ENCODE measurements at places on chromosomes 4 and X.
A peak's percentile ranks its signal among the peaks of the same experiment; 100 is the strongest.

DNA sequence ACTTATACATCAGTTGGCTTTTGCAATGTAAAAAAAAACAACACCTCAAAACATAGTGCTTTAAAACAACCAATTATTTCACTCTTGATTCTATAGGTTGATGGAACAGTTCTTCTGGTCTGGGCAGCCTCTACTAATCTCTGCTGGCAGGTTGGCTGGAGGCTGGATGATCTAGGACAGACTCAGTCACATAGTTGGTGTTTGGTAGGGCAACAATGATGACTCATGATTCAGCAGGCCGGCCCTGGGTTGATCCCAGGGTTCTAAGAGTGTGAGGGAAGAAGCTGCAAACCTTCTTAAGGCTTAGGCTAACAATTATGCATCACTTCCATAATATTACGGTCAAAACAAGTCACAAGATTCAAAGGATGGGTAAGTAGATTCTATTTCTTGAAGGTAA is 558.2 kb downstream of the ZNF674 start:
- DNase-seq, result no peak

DNA sequence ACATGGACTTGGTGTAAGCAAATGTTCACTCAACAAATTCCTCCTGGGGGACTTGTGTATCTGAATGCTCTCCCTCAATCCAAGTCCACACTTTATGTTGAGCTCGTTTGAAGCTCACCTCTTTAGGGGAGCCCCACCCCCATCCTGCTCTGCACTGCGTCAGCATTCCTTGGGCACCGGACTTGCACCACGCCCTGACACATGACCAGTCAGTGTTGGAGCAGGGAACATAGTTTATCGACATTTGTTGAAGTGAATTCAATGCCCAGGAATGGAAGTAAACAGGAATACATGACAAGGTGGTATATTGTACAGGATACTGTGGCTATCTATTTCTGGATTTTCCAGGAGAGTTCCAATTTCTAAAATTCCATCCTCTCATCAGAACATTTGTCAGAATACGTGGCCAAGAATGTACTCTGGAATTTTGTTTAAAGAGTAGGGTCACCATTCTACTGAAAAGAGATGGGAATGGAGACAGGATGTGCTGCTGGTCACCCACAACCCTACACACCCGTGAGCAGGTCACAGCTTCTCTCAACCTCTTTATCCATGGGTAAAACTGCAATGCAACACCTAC is 60.0 kb upstream of the LNX1 start:
- no peak for DNase-seq

GRCh38 chr4:168710353-168710946 is 213.6 kb downstream of the PALLD start:
- DNase-seq, result peak; percentile 59

GRCh38 chr4:84691170-84691691 is 108.3 kb downstream of the CDS1 start:
- peak; percentile 78 for DNase-seq

- no peak for DNase-seq
Observed at GRCh38 chr4:1249731-1250526, 999 bp upstream of the CTBP1 start.

DNA sequence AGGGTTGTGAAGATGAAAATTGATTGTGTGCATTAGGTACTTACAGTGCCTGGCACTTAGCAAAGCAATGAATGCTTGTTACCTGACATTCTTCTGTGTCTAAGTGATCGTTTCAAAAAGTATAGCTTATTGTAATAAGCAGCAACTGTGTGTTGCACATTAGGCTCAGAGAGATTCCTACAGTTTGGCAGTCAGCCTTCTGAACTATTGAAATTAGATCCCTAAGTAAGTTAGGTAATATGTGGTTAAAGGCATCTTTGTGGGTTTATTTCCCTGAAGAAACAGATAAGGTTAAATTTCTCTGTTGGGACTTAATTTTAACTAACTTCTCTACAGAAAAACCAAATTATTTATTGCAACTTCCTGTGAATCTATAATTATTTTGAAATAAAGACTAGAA is 93.4 kb downstream of the REPS2 start:
- DNase-seq, result no peak

DNA sequence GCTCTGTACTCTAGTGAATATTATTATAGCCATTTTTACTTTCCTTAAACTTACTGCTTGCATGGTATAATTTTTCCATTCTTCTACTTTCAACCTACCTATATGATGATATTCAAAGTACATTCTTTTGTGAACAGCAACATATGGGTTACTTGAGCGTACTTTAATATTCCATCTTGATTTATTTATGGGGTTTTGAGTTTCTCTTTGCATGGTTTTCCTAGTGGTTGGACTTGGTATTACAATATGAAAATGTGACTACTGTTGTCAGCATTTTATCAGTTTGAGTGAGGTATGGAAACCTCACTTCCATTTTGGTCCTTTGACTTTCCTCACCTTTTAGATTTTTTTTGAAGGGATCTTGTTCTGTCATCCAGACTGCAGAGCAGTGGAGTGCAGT is 35.9 kb downstream of the ADGRG4 start:
- DNase-seq, result peak; percentile 5

- no peak for DNase-seq
Observed at GRCh38 chr4:23860919-23861318, 28.9 kb downstream of the PPARGC1A start.

GRCh38 chr4:173168396-173169177 is at the start of gene GALNT7:
Gene GALNT7 (plus strand): TSS chr4:173168811. CDS start chr4:173168836, 25 bp downstream.
- peak; percentile 66 for DNase-seq

- no peak for DNase-seq
Observed at GRCh38 chrX:47166126-47166525, 21.1 kb downstream of the RBM10 start.

DNA sequence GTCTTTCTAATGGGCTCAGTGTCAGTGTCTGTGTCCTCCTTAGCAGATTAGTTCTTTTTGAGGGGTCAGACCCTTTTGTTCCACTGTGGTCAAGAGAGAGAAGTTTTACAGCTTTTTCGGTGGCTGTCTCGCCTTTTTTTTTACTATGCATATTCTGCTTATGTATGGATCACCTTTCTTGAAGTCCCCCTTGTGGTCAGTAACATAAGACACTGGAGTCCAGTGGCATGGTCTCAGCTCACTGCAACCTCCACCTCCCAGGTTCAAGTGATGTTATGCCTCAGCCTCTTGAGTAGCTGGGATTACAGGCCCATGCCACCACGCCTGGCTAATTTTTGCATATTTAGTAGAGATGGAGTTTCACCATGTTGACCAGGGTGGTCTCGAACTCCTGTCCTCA is 54.0 kb upstream of the PGRMC2 start:
- DNase-seq, result no peak

DNA sequence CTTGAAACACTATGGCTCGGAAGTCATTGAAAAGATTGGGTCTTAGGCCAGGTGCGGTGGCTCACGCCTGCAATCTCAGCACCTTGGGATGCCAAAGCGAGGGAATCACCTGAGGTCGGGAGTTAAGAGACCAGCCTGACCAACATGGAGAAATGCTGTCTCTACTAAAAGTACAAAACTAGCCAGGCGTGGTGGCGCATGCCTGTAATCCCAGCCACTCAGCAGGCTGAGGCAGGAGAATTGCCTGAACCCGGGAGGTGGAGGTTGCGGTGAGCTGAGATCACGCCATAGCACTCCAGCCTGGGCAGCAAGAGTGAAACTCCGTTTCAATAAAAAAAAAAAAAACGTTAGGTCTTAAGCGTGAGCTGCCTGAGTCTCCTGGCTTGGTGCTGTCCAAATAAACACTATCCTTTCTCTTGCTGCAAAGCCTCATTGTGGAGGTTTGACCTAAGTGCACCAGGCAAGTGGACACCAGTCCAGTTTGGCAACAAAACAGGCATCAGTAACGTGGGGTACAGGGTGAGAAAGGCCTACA is 185.9 kb downstream of the DHRSX start:
- no peak for DNase-seq

DNA sequence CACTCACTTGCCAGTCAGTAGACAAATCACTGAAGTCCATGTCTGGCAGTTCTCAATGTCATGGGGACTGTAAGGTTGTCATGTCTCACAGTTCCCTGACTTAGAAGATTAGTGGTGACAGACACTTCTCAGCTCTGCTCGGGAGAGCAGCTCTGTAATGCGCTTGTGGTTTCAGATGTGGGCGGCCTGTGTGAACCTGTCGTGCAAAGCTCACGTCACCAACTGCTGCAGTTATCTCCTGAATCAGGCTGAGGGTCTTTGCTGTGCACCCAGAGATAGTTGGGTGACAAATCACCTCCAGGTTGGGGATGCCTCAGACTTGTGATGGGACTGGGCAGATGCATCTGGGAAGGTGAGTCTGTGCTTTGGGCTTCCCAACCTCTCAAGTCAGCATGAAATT is at the start of gene IL9R:
IL9R (plus strand) TSS at position 261 of the 400 bp plus-strand sequence; CDS start at position 325, 64 bp downstream.
- DNase-seq, result no peak

- no peak for DNase-seq
Observed at GRCh38 chr4:42357325-42357724, 40.0 kb upstream of the SHISA3 start.

- DNase-seq, result no peak
Observed at GRCh38 chrX:31497086-31497485, 425.2 kb upstream of the FTHL17 start.

GRCh38 chr4:1898007-1898406 is 26.8 kb downstream of the NSD2 start:
- DNase-seq, result no peak

GRCh38 chr4:89064848-89065247 is 7.9 kb upstream of the FAM13A start:
- no peak for DNase-seq

- DNase-seq, result no peak
Observed at GRCh38 chr4:120555058-120555457, 367.5 kb downstream of the PRDM5 start.

DNA sequence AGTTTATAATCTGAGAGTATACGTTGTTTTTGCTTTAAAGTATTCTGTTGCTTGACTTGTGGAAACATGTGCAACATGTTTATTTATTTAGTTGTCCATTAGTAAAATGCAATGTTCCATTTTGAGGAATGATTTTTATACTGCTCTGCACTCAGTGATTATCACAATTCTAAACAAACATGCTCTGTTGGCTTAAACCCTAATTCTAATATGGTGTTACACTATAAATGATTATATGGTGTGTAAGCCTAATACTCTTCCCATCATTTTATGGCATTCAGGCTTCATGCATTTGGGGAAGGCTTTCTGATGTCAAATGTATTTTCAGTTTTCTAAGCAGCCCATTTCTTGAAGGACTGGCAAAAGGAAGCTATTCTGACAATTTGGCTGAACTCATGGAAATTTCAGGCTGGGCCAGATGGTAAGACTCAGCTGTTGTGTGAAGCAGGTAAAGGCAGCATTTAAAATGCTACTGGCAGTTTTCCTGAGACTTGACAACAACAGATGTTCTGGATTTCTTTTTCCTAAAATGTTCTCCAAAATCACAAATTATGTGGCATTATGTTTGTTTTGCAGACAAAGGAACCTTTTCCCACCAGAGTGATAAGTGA is 336.7 kb upstream of the GNPDA2 start:
- DNase-seq, result no peak

GRCh38 chr4:2469192-2469984 is 482 bp downstream of the RNF4 start:
- peak; percentile 50 for DNase-seq

All from suppressor macrophage (primary cell).